ENCODE measurements at places on chromosomes 16 and 17.

DNA sequence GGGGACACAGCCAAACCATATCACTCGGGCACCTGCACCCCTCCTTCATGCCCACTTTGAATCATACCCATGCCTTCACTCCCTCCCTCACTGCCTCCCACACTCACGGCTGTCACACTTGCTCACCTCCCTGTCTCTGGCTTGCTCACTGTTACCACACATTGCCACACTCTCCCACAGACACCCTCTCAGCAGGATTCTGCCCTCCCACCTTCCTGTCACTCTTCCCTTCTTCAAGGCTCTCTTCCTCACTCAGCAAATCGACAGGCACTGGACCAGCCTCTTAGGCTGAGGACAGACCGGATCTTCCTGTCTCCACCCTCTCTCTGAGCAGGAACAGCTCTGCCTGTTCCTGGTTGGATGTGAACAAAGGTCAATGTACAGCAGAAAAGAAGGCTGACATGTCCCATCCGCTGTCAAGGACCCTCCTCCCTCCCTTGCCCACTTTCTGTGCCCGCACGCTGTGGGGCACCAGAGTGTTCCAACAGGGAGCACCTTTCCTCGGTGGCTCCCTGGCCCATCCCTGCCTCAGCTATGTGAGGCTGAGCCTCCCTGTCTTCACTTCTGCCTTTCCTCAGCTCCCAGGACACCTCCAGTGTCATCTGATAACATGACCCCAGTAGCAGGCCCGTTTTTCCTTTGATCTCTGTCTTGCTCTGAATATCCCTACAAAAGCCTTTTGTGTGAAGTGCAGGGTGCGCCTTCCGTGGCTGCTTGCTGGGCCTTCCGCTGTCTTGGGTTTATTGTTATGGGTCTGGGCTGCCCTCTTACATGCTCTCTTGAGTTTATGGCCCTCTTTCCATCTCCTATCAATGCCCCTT lies 47.0 kb downstream of the CCDC182 start:
- DNase-seq: no peak

DNA sequence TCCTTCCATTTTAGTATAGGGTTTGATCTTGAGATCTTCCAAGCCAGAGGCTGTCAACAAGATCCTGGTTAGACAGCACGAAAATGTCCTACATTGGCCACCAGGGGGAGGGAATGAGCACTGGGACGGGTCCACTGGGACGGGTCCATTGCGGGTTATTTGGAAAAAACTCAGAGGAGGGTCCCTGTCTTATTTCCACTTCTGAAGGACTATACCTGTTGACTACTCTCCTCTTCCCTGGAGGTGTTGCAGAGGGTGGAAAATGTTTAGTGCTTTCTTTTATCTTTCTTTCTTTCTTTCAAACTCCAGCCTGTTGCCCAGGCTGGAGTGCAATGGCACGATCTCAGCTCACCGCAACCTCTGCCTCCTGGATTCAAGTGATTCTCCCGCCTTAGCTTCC lies 2.5 kb downstream of the TTLL6 start:
- DNase-seq: no peak

DNA sequence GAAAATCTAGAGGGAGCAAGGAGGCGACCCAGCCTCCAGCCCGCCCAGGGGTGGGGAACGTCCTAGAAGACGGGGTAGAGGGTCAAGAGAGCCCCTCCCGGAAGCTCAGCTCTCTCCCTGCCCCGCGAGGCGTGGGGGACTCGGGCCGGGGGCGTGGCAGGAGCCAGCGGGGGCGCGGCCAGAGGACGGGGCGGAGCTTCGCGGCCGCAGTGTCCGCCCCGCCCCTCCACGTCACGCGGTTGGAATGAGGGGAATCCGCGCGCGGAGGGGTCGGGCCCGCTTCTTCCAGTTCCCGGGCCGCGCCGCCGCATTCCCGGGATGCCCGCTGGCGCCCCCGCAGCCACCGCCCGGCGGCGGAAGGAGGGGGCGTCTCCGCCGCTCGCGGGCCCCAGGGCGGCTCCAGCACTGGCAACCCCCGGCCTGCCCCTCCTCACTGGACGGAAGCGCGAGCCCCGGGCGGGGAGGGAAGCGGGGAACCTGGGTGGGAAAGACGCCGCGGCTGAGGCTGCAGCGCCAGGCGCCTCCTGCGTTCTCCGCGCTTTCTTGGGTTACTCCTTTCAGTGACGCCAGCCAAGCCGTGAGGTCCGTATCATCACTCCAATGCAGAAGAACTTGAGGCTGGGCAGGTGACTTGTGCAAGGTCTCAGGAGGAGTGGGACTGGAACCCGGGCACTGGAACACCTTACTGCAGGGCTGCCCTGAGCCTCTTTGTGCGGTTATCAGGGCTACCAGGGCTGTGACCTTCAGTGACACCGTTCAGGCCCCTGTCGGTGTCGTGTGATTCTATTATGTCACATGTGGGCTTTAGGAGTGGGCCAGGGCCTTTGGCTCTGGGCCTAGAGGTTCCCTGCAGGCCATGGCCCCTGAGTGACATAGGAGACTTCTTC lies 4.3 kb downstream of the MYO1C start:
- DNase-seq: no peak

DNA sequence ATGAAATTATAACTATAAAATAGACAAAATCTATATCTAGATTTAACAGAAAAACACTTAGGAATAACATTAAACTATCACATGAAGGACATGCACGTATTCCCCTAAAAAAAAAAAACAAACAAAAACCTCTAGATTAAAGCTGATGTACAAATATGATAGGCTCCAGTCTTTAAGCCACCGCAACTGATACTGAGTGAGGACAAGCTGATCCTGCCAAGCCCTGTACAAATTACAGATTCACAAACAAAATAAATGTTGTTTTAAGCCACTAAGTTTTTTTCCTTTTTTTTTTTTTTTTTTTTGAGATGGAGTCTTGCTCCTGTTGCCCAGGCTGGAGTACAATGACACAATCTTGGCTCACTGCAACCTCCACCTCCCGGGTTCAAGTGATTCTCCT lies 35.3 kb downstream of the SMURF2 start:
- no peak for DNase-seq

- no peak for DNase-seq
Observed at GRCh38 chr17:81456091-81456490, 56.5 kb downstream of the ACTG1 start.

DNA sequence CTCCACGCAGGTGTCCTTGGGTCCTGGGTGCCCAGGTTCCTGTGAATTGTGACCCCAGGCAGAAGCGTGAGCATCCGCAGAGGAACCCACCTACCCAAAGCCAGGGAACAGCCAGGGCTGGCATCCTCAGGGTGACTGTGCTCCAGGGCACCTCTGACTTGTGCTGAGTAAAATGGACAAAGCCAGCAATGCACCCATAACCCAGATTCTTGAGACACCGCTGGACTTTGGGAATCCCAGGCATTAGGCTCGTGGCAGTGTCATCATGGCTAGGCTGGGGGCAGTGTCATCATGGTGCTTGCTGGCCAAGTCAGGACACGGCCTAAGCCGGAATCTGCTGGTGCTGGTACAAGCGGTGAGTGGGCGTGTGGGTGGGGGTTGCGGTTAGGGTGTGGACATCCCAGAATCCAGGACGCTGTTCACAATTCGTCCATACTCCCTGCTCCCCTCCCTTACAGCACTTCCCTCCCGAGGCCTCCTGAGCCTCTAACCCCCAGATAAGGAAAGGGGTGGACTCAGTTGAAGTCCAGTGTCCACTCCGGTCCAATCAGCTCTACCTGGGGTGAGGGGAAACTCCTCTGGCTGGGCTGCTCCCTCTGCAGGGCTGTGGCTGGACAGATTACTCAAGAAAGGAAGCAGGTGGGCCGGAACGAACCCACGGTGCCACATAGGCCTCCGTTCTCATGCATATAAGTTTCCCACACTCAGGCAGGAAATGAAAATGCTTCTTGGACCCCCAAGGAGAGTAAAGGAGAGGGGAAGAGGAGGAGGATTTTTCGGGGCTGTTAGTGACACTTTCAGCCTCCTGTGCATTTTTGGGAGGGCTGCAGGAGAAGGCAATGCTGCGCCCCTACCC lies 138.9 kb downstream of the SEC14L1 start:
- DNase-seq: no peak

DNA sequence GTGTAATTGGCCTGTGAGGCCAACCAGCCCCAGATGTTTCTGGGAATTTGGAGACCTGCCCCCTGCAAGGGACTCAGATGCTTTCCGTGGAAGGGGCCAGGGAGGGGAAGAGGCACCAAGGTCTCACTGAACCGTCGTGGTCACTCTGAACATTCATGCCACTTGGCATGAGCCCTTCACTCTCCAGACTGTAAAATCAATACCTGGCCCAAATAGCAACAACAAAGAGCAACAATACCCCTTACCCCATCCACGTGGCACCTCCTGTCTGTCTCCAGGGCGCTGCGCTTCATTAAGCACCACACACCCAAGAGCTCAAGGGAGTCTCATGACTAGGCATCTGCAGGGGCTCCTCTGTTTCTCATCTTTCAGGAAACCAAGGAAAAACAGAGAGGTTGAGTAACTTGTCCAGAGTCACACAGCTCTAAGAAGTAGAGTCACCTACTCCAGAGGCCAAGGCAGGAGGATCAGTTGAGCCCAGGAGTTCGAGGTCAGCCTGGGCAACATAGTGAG lies 52.8 kb downstream of the SOCS1 start:
- DNase-seq: no peak

- DNase-seq: no peak
Observed at GRCh38 chr17:42485680-42486079, 27.0 kb downstream of the ATP6V0A1 start.

GRCh38 chr16:1325261-1325660 lies 8.2 kb upstream of the BAIAP3 start:
- DNase-seq: no peak

DNA sequence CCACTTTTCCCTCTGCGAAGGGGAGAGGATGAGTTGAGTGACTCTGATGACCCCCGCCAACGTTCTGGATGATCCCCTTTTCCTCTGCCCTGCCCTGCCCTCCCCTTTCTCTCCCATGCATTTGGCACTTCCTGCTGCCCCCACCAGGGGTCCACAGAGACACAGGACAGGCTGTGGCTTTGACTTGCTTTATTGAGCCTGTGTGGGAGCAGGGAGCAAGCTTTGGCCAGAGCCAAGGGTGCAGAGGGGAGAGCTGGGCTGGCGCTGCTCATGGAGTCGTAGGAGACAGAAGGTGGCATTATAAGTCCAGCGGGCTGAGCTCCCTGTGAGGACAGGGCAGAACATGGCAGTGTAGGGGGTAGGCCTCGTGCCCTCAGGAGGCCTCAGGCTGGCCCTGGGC lies 1.6 kb downstream of the PPY start:
- DNase-seq: no peak

GRCh38 chr17:39867880-39868553 lies at the start of gene ZPBP2:
ZPBP2 (plus strand) TSS chr17:39868202; CDS start chr17:39868355, 153 bp downstream.
- no peak for DNase-seq
